ENCODE measurements at places on chromosomes 1 and 21.
A peak's percentile ranks its signal among the peaks of the same experiment; 100 is the strongest.

GRCh38 chr1:245181158-245181517 lies 26.4 kb downstream of the KIF26B start:
- DNase-seq: no peak

DNA sequence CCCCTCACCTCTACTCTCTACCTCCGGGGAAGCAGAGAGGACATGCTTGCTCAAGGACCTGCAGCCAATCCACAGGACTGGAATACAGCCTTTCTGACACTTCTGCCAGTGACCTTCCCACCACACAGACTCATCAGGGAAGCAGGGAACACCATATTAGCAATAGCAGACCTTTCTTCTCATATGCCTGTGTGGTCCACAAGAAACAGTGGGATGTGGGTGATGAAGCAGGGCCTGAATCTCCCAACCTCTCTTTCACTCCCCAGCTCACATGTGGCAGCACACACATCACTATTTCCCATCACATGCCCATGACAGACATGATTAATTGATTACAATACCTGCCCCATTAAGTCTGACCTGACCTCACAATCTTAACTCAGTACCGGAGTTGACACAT lies 695.1 kb downstream of the MATN1 start:
- DNase-seq: no peak

DNA sequence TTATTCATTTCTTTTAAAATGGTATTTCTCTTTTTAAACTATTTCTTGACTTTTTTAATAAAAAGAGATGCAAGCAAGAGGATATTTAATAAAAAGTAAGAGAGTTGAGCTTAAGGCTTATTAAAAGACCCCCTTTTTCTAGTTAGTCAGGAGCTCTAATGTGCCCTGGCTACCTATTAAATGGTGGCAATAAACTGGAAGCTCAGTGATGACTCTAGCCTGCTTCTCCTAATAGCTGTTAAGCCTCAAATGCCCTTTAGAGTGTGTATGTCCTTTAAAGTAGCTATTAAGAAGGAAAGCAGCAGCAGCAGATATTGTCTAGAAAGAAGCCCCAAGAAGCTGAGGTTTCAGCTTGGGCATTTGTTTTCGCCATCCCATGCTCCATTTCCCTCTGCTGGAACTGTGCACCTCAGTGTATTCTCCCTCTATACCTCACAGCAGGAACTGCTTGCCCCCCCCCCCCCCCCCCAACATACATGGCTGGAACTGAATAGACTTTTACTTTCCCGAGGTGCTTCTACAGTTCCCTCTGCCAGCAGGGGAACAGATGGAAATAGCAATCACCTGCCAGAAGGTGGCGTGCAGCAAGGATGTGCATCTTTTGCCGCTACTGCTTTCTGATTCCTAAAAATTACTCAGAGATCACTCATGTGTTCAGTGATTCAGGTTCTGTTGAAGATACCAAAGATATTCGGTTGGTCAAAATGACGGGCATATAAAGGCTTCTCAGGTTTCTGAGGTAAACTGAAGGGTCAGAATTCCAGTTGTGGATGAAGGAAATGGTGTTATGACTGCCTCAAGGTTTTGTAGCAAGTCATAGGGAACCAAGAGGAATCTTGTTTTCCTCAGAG lies 2.5 kb downstream of the RGS4 start:
- peak; percentile 1 for DNase-seq

GRCh38 chr1:114105421-114105979 lies 48.2 kb downstream of the SYT6 start:
- DNase-seq: no peak

- DNase-seq: no peak
Observed at GRCh38 chr1:181064011-181064623, 24.4 kb upstream of the IER5 start.

All from CD4-positive, alpha-beta T cell treated with Interferon gamma for 1 hour (primary cell).